Stimulated activated CD8-positive, alpha-beta memory T cell treated with anti-CD3 and anti-CD28 coated beads, Interleukin-2, amount 100 ng/mL, for 48 hours (primary cell): ENCODE measurements at places on chromosomes 4 and X.

DNA sequence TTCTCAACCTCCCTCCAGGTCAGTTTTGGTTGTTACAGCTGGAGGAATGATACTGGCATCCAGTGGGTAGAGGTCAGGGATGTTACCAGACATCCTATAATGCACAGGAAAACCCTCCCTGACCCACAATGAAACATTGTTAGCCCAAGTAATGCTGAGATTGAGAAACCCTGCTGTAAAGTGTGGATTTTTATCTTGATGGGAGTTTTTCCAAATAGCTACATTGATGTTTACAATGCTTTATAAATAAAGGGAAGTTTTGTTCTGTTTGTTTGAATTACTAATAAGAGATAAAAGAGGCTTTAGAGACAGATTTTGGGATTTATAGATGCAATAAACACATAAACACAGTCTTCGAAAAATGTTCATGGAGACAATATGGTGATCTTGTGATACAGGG lies 194.0 kb upstream of the NUDT6 start:
- DNase-seq, result no peak

DNA sequence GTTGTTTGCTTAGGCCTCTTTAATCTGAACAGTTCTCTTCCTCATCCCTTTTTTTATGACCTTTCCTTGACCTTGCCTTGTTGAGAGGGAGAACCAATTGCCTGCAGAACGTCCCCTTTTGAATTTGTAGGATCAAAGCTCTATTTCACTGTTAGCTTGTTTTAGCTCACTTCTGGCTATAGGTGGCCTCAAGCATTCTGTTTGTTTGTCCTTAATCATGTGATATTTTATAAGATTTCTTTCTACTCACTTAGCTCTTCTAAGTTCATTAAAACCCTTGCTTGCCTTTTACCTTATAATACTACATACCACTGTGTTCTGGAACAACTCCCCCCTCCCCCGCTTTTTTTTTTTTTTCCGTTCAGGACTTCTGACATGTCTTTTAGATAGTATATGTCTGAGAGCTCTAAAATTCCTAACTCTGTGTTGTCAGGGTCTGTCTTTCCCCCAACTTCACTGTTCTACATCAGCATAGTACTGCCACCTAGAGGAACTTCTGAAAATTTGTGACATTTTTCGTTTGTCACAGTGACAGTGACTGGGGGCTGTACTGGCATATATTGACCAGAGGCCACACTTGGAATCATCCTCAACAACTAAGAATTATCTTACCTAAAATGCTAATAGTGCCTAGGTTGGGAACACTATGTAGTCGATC lies 128.5 kb downstream of the LARP7 start:
- DNase-seq, result no peak

DNA sequence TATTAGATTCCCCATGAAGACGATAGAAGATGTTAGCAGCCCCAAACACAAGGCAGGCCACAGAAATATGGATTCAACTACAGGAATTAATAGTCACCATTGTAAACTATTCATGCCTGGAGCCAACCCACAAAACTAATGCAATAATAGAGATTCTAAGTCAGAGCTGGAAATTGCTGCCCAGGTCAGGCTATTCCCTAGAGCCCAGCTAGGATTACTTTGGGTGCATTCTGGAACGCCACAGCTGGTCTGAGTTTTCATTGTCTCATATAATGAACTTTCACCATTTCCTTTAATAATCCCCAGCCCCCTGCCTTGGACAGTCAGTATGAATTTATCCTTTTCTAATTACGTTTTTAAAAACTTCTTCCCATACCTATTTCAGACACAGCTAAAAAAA lies 252.6 kb downstream of the PAPSS1 start:
- DNase-seq, result no peak

DNA sequence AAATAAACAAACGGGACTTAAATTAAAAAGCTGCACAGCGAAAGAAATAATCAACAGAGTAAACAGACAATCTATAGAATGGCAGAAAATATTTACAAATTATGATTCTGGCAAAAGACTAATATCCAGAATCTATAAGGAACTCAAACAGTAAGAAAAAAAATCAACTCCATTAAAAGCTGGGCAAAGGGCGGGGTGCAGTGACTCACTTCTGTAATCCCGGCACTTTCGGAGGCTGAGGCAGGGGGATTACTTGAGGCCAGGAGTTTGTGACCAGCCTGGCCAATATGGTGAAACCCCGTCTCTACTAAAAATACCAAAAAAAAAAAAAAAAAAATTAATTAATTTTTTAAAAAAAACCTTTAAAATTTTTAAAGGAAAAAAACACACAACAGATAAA lies 109.0 kb downstream of the ATP11C start:
- DNase-seq, result no peak

DNA sequence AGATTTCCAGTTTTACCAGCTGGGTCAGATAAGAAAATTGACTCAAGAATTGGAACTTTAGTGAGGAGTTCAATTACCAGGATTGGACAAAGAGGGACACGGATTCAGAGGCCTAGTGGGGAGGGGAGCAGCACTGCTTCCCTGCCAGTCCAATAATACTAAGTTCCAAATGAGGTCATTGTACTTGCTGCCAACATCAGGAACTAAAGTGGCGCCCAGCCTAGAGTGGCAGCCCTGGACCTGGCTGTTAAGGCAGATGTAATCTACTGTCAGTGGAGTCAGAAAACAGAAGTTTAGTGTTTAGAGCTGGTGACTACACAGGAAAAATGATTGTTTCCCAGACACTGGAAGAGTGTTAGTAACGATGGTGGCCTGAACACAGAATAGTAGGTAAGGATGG lies 42.7 kb upstream of the RAPGEF2 start:
- no peak for DNase-seq

DNA sequence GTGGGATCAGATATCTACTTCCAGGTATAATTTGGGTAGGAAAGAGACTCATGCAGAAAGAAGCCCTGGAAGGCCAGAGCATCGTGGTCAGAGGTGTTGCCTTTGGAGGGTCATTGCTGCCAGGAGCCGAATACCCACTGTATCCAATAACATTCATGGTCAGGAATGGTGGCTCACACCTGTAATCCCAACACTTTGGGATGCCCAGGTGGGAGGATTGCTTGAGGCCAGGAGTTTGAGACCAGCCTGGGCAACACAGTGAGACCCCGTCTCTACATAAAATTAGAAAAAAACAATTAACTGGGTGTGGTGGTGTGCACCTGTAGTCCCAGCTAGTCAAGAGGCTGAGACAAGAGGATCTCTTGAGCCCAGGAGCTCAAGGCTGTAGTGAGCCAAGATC lies 10.9 kb upstream of the F11 start:
- no peak for DNase-seq

DNA sequence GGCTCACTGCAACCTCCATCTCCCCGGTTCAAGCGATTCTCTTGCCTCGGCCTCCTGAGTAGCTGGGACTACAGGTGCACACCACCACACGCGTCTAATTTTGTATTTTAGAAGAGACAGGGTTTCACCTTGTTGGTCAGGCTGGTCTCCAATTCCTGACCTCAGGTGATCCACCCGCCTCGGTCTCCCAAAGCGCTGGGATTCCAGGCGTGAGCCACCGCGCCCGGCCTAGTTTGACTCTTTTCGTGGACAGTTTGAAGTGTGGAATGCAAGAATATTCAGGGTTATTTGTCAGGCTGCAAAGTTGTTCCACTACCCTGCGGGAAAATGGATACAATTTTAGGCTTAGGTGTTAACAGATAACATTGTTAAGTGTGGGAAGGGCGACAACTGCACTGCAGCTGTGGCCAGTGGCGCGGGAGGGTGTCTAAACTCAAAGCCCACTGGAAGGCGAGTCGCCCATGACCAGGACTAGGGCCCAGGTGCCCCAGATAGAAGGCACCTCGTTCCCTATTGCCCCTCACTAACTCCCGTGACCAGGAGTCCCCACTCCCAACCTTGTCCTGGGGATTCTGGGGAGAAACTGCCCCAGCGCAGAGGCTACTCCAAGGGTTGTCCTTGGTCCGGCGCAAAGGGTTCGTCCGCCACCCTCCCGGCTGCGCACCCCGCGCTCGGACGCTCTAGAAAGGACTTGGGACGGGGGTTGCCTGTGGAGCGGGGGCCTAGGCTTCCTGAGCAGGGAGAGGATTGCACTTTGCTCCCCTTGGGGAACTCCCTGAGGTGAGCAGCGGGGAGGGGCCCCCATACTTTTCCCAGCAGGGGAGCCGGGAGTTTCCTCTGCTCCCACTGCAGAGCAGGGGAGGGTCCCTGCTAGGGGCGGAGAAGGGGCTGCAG lies 1.1 kb upstream of the CD99 start:
- DNase-seq, result no peak

DNA sequence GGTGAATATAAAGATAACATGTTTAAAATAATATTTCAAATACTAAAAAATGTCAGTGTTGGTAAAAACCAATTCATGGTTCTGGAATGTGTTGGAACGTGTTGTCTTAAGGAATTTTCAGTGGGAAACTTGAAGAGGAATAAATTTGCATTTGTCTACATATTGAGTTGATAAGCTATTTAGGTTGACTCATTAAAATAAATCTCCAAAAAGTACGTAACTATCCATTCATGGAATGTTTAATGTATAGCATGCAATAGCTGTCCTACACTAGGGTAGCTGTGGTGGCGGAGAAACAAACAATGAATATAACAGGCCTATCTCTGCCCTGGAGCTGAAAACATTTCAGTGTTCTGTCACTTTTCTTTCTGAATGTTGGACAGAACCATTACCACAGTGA lies 20.3 kb downstream of the SHISA3 start:
- DNase-seq, result no peak

DNA sequence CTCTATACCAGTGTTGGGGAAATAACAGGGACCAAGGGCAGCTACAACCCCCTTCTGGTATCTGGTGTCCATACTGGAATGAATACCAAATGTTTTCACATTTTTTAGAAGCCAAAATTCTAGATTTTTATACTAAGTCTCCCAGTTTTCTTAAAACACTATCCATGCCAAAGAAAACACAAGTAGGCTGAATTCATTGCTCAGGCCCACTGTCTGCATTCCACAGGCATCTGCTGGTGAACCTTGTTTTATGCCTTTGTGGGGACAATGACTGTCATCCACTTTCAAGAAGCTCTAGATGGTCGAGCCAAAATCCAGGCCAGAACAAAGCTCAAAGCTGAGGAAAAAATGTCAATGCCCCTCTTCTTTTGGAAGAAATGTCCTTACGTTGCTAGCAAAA lies 213.4 kb upstream of the RASGEF1B start:
- no peak for DNase-seq

DNA sequence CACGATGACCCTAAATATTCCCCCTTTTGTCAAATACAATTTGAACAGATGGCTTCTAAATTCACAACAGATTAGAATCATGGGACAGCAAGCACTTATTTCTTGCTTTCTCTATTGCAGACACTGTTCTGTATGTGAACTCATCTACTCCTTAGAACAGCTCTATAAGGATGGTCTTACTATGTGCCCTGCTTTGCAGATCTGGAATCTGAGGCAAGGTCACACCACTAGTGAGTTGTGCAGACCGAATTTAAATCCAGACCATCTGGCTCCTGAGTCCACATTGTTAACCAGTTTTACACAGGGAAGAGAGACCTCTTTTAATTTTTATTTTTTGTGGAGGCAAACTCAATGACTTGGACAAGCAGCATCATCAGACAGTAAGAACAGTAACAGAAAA lies 50.2 kb downstream of the GPRIN3 start:
- no peak for DNase-seq

GRCh38 chrX:64202808-64203325 lies 2.6 kb downstream of the AMER1 start:
- no peak for DNase-seq

GRCh38 chr4:136680271-136680670 lies 852.0 kb downstream of the PCDH18 start:
- no peak for DNase-seq

- DNase-seq, result no peak
These were observed 12.2 kb upstream of the FMR1 start for GRCh38 chrX:147899379-147900114.

GRCh38 chr4:32161392-32161791 lies 1441.2 kb downstream of the PCDH7 start:
- no peak for DNase-seq

- DNase-seq, result no peak
These were observed 49.5 kb downstream of the RGS12 start for GRCh38 chr4:3342182-3342854.

DNA sequence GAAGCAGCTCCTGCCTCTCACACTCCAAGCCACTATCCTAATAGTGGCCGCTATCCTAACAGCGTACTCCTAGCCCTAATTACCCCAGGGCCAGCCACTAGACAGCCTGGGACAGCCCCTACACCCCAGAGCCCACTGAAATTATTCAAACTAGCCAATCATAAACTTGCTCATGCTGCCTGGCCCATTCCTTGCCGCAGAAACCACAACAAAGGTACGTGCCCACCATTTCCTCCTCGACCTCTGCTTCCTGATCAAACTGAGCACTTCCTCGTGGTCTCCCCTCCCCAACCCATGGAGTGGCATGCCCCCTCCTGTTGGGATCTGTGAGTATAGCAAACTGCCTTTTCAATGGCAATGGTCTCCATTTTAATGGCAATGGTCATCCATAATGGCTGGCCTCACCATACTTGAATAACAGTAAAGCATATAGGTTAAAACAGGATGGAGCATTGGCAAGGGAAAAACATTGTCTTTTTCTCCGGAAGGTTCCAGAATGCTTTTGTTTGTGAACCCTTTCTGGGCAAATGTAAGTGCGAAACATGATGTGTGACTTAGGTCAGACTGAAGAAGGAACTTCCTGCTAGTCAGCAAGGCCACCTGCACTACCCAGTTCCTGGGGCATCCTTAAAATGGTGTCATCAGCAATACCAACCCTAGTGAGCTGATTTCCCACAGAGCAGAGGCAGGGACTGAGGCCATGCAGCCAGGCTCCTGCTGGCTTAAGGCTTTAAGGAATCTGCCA lies 107.1 kb upstream of the ATP6AP2 start:
- no peak for DNase-seq

GRCh38 chrX:50333308-50333707 lies 128.7 kb downstream of the CCNB3 start:
- no peak for DNase-seq

- DNase-seq, result no peak
These were observed 476.5 kb downstream of the NKX6-1 start for GRCh38 chr4:84022564-84022963.

GRCh38 chr4:37934609-37935008 lies 25.6 kb upstream of the PTTG2 start:
- DNase-seq, result no peak

GRCh38 chr4:121277194-121278105 lies 103.4 kb downstream of the QRFPR start:
- DNase-seq, result no peak

GRCh38 chr4:41384992-41385391 lies 128.3 kb downstream of the UCHL1 start:
- DNase-seq, result no peak

GRCh38 chrX:1536712-1537030 lies 314 bp downstream of the P2RY8 start:
- DNase-seq, result no peak

DNA sequence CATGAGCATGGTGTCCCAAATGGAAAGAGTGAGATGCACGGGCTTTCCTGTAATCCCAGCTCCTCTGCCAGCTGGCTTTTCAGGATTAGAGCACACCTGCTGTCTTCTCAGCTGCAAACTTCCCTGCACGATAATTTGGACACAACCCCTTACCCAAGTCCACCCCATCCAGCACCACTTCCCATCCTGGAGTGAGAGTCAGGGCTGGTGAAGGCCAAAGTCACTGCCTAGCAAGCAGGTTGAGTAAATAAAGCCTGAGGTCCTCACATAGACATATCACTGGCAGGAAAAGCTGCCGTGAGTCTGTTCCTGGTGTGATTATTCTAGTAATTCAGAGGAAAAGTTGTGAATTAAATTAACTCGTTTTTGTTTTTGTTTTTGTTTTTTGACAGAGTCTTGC lies 113.9 kb upstream of the MBNL3 start:
- no peak for DNase-seq

GRCh38 chr4:109411964-109412363 lies 21.7 kb upstream of the SEC24B start:
- DNase-seq, result no peak
